ENCODE measurements at places on chromosomes 12 and 14.

DNA sequence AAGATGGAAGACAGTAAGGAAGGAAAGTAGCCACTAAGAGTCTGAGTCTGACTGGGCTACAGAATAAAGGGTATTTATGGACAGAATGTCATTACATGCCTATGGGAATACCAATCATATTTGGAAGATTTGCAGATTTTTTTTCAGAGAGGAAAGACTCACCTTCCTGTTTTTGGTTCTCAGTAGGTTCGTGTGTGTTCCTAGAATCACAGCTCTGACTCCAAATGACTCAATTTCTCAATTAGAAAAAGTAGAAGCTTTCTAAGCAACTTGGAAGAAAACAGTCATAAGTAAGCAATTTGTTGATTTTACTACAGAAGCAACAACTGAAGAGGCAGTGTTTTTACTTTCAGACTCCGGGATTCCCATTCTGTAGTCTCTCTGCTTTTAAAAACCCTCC is 15.4 kb upstream of the PAPLN start:
- no peak for DNase-seq

- no peak for DNase-seq
Measured at GRCh38 chr12:132954471-132955048, 1.5 kb downstream of the ZNF605 start.

GRCh38 chr12:121838126-121838525 is 20.5 kb downstream of the HPD start:
- no peak for DNase-seq

DNA sequence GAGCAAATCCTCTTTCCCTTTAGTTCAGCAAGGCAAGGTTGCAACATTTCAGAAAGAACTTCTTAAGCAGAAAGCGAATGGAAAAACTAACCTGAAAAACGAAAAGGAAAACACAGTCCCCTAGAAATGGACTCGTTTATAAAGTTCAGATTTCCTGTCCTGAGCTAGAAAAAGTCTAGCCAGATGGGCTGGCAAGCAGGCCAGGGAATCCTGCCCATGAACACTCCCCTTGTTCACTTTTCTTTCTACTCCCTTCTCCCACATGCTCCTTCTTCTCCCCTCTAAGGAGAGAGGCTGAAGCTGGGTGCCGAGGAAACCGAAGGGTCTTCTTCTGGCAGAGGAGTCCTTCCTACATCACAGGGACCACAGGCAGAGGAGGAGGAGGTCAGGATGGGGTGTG is 27.1 kb downstream of the LTBP2 start:
- DNase-seq = no peak

DNA sequence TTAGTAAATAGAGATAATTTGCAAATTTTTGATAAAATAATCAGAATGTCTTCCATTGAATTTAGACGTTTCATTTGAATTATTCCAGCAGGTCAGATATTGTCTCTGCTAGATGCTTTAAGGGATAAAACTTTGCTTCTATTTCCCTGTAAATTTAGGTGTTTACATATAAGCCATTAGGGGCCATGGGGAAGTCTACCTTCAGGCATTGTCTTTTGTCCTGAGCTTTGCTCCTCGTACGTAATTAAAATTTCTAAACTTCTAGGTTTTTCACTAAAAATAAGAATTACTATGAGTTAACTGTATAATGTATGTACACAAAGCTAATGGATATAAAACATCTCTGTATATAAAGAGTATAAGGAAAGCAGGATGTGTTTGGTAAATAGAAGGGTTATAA is 24.1 kb upstream of the CD69 start:
- DNase-seq = no peak

- DNase-seq = no peak
Measured at GRCh38 chr12:84973026-84973425, 60.4 kb upstream of the SLC6A15 start.

DNA sequence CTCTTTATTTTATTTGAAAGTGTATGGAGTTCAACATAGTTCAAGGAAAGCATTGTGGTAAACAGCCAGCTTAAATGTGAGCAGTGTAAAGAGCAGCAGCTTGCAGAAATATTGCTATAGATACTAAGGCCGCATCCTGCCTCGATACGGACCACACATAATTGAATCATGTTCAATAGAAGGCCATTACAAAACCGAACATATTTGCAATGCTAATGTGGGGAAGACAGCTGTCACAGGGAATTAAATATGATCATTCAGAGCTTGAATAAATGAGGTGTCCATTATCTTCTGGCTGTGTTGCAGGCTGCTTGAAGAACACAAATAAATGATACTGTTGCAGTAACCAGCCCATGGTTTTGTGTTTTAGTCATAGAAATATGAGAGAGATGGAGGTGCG is 173.2 kb downstream of the BRMS1L start:
- DNase-seq = no peak

GRCh38 chr14:72856530-72857266 is 37.2 kb downstream of the DPF3 start:
- no peak for DNase-seq

DNA sequence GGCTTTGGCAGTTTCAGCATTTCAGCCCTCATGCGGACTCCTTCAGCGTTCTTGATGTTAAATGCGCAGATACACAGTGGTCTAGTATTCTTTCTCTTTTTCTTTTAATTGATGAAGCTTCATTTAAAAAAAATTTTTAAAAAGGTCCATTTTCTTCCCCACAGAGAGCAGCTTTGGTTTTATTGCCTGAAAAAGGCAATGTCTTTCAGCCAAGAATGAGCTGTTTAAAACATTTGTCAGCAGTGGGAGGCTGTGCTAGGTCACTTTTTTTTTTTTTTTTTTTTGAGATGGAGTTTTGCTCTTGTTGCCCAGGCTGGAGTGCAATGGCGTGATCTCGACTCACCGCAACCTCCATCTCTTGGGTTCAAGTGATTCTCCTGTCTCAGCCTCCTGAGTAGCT is 13.5 kb downstream of the KMT5A start:
- DNase-seq = no peak

- peak; percentile 94 for DNase-seq
Measured at GRCh38 chr12:124913474-124914391, 717 bp downstream of the UBC start.

DNA sequence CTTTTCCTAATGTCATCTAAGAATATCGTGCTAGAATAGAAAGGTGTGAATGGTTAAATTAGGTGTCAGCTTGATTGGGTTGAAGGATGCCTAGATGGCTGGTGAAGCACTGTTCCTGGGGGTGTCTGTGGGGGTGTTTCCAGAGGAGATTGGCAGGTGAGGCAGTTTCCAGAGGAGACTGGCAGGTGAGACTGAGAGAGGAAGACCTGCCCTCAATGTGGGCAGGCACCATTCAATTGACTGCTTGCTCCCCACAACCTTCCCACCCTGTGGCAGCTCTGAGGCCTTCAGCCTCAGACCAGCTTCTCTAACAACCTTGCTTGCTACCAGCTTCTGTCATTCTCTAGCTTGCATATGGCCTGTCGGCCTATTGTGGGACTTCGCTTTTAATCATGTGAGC is 9.2 kb downstream of the RNASE9 start:
- no peak for DNase-seq

DNA sequence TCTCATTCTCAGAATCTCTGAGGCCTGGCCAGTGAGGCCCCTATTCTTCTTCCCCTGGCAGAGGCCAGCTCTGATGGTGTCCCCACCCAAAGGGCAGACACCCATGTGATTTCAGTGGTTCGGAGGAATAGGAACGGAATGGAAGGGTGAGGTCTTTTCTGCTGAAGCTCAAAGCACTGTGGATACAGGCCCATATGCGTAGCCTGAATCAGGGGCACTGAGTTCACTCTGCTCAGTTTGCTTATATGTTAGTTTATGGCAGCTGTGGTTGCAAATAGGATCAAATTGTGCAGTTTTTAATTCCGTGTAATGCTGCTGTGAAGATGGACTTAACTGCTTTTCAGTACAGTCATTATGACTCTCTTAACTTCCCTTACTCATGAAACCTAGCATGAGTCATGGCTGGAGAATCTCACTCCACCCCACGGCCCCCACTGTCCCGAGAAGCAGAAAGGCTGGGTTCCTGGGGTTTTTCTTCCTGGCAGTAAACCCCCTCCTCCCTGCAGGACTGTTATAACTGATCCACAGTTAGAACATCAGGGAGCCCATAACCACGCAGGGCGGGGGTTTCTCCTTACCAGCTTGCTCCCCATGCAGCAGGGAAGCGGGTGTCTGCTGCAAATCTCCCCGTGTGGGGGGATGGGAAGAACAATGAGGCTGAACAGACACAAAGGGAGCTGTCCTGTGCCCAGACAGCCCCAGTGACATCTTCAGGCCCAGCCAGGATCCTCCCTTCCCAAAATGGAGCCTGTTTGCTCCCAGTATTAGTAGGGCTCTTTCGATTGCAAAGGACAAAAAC is 122.7 kb downstream of the SLC38A6 start:
- DNase-seq = no peak

GRCh38 chr12:64010069-64010686 is 165.7 kb downstream of the SRGAP1 start:
- DNase-seq = no peak

DNA sequence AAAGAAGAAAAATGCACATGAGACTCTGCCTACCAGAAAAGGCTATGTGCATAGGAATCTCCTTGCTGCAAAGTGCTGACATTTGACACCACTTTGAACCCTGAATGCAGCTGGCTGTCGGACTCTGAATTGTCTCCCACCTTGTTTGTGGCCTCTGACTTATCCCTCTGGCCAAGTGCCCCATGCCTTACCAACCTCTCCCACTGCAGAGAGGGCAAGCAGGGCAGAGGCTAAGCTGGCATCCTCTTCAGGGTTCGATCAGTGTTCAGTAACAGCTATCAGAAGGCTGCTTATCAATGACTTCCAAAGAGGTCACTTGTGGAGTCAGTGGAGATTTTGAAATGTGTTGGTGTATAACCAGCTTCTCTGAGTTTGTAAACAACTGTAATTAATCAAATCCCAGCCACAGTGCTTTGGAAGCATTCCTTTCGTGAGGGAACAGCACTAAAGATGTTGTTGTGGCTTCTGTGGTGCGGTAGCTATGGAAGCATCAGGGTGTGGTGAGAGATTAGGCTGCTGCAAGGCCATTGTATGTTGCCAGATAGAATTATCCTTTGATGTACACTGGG is 22.6 kb upstream of the BMP4 start:
- DNase-seq = no peak

GRCh38 chr12:89991807-89992590 is 283.4 kb upstream of the ATP2B1 start:
- DNase-seq = no peak

- no peak for DNase-seq
Measured at GRCh38 chr14:95915330-95915729, 38.7 kb downstream of the TUNAR start.

GRCh38 chr12:132724506-132725241 is 14.0 kb downstream of the PGAM5 start:
- DNase-seq = no peak

DNA sequence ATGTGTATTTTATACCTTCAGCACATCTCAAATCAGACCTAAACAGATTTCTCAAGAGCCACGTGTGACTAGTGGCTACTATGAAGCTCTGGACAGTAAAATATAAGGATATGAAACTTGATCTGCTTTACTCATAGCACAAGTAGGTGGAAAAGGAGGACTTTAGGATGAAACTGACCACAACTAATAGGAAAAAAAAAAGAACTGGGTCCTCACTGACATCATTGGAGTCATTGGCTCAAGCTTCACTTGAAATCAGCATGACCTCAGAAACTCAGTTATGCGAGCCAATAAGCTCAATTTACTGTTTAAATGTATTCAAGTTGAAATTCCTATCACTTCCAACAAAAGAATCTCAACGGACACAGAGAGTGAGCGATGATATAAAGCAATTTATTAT is 34.1 kb upstream of the CIT start:
- no peak for DNase-seq

- DNase-seq = no peak
Measured at GRCh38 chr14:102377696-102378095, 15.0 kb downstream of the TECPR2 start.

DNA sequence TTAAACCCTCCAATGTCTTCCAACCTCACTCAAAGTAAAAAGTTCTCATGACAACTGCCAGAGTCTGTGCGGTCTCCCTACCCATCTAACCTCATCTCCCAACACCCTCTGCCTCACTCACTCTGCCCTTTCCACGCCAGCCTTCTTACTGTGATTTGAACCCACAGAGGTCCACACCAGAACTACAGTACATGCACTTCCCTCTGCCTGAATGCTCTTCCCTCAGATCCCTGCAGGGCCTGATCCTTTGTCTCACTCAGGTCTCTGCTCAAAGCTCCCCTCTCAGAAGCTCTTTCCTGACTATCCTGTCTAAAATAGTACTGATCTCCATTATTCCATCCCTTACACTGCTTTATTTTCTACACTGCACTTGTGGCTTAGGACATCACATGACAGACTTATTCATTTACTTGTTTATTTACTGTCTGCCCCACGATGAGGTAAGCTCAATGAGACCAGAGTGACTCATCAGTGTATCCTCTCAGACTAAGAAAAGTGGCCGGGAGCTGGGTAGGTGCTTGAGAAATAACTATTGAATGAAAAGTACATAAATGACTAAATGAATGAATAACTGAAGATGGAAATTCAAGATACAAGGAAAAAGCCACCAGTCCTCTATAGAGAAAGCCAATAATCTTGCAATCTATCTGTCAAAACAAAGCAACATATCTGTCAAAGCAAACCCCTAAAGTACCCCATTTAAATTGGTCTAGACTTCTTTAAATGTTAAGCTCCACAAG is 17.1 kb downstream of the POMT2 start:
- DNase-seq = no peak

DNA sequence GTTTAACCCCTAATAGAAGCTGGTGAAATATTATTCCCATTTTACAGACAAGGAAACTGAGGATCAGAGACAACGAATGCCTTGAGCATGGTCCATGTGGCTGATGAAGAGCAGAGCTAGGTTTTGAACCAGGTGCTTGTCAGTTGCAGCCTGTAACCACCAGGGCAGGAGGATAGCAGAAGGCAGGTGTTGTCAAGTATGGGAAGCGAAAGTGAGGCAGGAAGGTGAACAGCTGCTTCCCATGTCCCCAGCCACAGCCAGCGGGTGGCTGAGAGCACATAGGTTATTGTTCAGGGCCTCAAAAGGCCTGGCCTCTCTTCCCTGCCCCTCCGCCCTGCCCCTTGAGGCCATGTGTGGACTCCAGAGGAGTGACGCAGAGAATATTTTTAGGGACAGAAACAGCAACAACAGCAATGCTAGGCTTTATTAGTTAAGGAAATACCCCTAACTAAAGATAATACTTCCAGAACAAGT is 39.6 kb downstream of the IQSEC3 start:
- no peak for DNase-seq

DNA sequence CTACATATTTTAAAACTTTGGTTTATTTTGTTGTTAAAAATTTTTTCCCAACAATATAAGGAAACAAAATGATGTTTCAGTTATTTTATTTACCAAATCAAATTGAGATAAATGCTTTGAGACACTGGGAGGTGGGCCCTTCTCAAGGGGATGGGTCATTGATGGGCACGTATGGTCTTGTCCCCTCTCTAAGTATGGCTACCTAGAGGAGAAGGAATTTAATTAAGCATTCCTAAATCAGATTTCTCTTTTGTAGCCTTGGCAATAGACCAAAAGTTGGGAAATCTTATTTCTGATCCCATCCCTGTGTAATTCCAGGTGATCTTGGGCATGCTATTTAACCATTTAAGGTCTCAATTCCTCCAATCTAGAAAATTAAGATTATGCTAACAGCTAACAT is 79.0 kb downstream of the SCN8A start:
- DNase-seq = no peak

- no peak for DNase-seq
Measured at GRCh38 chr14:56196274-56196673, 78.1 kb downstream of the PELI2 start.

Measured in CD4-positive, alpha-beta T cell treated with Interleukin-21 for 1 hour (primary cell).